Psoas muscle (tissue), 8 donors: ENCODE measurements at places on chromosomes 3 and 15. TPM values are rescaled to one million over a fixed set of nuclear protein-coding genes. Genes with fewer than 3 reads are reported as not detected.

The DHFR2 gene
- total RNA-seq = 1.9 TPM

The RBM5 gene
- total RNA-seq = 51.9 TPM

DNA sequence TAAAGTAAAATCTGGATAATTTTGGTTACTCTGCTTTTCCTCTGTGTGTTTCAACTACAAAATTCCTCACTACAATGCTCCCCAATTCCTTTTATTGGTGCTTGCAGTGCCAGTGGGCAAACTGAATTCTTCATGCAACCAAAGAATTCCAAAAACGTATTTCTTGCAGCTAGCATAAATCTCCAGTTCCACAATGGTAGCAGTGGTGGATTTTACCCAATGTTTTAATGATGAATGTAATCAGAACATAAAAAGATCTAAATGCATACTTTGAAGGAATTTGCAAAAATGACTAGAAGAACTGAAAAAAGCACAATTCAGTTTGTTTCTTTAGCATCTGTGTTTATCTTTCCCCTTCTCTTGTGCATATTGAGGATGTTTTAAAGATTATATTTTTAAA lies 359.6 kb upstream of the TPRG1 start:
- DNase-seq = no peak

- no peak for DNase-seq
Measured at GRCh38 chr15:55829826-55830225, 86.9 kb upstream of the PRTG start.

The SLC9A9 gene
- 3.3 TPM for total RNA-seq
